Activated B cell treated with CpG ODN at 0.5 μM for 24 hours (primary cell): ENCODE measurements at places on chromosomes 12 and 14. TPM values are rescaled to one million over a fixed set of nuclear protein-coding genes. Genes with fewer than 3 reads are reported as not detected.

RHEBL1 gene
- 3.2 and 3.3 TPM in 2 replicates for total RNA-seq

GRCh38 chr12:93895089-93895445 lies 217.9 kb downstream of the CRADD start:
- H3K27ac ChIP-seq: no peak overlapping the region
- no peak overlapping the region for H3K4me3 ChIP-seq
- H3K4me1 ChIP-seq: no peaks in the 10 kb centered on the region
- H3K36me3 ChIP-seq: no peaks in the 10 kb centered on the region
- DNase-seq: no peak

GRCh38 chr14:71734076-71734475 lies 198.2 kb upstream of the RGS6 start:
- no peaks in the 10 kb centered on the region for H3K4me1 ChIP-seq
- peaks cover 97% of the 10 kb centered on the region for H3K36me3 ChIP-seq
- H3K4me3 ChIP-seq: no peak overlapping the region

TTC5 gene
- total RNA-seq: 25.0 and 32.7 TPM in 2 replicates

- no peaks in the 10 kb centered on the region for H3K4me1 ChIP-seq
- H3K27me3 ChIP-seq: no peaks in the 10 kb centered on the region
- H3K4me3 ChIP-seq: no peak overlapping the region
- H3K36me3 ChIP-seq: no peaks in the 10 kb centered on the region
Observed at GRCh38 chr14:42192738-42193653, 586.3 kb downstream of the LRFN5 start.
